ENCODE measurements at places on chromosomes 11 and 22.

DNA sequence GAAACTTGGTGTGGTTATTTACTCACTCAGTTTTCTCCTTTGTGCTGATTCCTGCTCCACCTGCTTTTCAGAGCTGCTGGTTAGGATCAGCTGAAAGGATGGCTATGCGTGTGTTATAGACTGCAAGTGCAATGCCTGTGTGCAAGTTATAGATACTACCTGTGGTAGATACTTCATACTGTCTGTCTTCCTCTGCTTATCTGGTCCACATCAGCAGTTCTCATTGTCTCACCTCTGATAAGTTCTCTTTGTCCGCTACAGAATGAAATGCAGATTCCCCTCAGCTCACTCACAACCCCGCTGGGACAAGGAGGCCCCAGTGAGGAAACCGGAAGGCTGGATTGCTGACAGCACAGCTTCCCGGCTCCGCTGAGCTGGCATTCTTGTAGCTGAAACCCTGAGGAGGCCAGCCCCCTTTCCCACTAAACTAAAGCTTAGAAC lies 37.5 kb upstream of the LYVE1 start:
- DNase-seq = no peak

- DNase-seq = peak; percentile 59
These were observed 26.0 kb downstream of the IL10RA start for GRCh38 chr11:118012083-118012669.

DNA sequence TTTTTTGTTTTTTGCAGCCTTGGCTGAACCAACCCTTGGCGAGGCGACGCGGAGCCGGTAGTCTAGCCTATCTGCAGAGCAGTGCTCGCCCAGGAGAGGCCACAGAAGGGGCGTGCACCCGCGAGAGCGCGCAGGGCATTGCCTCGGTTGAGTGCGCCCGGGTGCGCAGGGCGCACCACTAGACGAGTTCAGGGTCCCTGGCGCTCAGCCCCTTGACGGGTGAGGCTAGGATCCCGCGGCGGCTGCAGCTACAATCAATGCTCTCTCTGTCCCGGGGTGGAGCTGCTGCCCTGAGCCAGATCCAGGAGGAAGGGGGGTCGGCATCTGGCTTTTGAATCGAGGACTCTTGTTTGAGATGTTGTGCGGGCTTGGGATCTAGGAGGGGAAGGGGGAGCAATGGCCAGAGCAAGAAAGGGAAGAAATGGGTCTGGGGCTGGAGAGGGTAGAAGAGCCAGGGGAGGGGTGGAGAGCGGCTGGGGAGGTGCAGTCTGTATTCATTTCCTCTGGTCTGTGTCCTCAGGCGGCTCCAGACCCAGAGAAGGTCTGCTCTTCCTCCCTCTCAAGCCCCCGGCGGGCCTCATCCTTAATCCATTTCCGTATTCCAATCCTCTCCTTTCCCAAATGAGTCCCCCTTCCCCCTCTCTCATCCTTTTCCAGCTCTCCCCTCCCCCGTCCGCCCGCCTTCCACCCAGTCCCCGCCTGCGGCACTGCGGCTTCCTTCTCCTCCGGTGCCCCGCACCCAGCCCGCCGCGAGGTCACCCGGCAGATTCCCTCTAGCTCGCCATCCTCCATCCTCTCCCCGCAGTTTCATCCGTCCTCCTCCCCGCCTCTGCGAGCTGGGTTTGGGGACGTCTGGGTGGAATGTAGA lies 797 bp downstream of the THY1 start:
- DNase-seq = no peak

- no peak for DNase-seq
These were observed 154.3 kb upstream of the RASSF10 start for GRCh38 chr11:12854829-12855228.

GRCh38 chr11:83921447-83922192 lies 635.5 kb upstream of the CCDC90B start:
- DNase-seq = no peak

- no peak for DNase-seq
These were observed 723 bp upstream of the CD82 start for GRCh38 chr11:44564670-44565210.

- no peak for DNase-seq
These were observed 8.0 kb upstream of the SEC14L4 start for GRCh38 chr22:30513462-30513861.

- DNase-seq = no peak
These were observed 8.6 kb downstream of the APOA4 start for GRCh38 chr11:116814502-116814901.
